ENCODE measurements at places on chromosomes 2 and 18.

DNA sequence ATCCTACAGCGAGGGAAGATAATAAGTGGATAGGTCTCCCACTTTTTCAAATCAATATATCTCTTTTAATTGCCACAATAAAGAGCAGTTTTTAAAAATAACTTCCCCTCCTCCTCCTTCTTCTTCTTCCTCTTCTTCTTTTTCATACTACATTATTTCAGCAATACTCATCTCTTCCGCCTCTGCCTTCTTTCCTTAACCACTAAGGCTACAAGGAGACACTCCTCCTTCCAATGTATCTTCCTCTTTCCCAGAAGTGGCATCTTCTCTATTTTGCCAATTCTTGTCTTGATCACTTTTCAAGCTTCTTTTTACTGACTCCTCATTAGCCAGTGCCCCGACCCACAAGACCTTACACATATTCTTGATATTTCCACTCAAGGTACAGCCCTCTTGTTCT lies 546.6 kb upstream of the CHAC2 start:
- no peak for DNase-seq

- DNase-seq = no peak
These were observed 56.0 kb downstream of the EN1 start for GRCh38 chr2:118791483-118791882.

DNA sequence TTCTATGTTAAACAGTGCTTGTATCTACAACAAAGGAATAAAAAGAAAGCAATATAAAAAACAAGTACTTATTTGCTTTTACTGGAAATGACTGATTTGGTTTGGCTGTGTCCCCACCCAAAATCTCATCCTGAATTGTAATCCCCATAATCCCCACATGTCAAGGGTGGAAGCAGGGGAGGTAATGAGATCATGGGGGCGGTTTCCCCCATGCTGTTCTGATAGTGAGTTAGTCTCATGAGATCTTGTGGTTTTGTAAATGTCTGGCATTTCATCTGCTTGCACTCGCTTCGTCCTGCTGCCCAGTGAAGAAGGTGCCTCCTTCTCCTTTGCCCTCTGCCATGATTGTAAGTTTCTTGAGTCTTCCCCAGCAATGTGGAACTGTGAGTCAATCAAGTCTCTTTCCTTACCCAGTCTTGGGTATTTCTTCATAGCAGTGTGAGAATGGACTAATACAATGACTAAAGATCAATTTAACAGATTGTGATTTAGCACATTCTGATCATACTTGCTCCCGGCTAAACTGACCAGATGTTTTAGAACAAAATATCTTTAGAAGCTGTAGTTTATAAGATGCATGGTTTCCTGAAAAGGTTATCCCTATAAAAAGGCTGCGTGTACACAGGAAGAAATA lies 19.9 kb downstream of the PTH2R start:
- no peak for DNase-seq

GRCh38 chr18:33666915-33667314 lies 88.9 kb downstream of the ASXL3 start:
- DNase-seq = no peak

GRCh38 chr18:61964616-61965015 lies 71.8 kb upstream of the RNF152 start:
- DNase-seq = no peak

DNA sequence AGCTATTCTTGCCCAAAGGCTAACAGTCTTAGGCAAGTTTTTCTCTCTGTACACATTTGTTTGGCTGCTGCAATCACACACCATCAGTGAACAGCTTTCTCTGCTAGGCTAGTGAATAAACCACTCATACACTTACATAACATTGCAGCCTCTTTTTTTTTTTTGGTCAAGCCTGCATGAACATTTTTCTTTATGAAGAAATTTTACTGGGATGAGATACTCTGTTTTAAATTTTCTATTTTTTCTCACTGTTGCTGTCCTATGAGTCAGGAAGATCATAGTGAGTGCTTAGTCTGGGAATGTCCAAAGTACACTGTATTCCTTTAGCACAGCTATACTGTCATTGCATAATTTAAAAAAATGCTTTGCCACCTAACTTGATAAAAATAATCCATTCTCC lies 58.5 kb downstream of the ROCK1 start:
- DNase-seq = no peak

Measured in stimulated activated CD8-positive, alpha-beta memory T cell treated with anti-CD3 and anti-CD28 coated beads, Interleukin-15, amount 100 ng/mL, for 4 hours (primary cell).